PC-9 (cell line): ENCODE measurements at places on chromosomes 5 and 9. TPM values are rescaled to one million over a fixed set of nuclear protein-coding genes. Genes with fewer than 3 reads are reported as not detected.

GRCh38 chr5:109354761-109355160, 55.0 kb downstream of the PJA2 start:
- DNase-seq, result no peak

DNA sequence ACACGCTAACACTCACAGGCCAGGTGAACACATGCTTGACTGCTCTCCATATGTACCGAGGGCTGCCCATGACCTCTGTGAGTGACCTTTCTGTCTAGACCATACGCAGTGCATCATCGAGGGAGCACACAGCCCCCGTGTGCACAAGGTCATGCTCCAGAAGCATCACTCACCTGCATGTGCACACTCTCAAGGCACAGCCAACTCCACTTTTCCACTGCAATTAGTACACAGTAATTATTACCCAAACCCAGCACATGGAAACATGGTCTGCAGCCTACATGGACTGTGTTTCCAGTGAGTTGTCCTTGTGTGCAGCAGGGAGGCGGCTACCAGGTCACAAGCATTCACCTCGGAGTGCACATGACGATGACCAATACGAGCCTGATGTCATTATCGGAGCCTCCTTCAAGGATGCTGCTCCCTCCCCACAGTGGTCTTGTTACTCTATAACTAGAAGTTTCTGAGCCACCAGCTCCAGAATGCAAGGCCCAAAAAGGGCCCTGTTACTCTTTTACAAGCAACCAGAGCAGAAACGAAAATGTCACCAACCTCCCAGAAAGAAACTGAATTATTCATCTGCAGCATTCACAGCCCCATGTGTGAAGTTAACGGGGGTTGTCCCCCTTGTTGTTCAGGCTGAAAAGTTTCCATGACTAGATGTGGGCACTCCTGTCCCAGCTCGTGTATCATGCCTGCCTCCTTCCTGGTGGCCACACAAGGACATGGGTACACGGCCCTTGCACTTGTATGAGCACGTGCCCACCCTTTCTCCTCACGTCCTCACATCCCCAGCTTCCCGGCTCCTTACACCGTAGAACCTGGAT, 31.2 kb downstream of the SEMA4D start:
- no peak for DNase-seq

GRCh38 chr5:118379470-118379869, 608.9 kb downstream of the DTWD2 start:
- no peak for DNase-seq

Gene CER1
- total RNA-seq, result not detected in 2 replicates

Gene QSOX2
- 34.6 and 40.8 TPM in 2 replicates for total RNA-seq
